ENCODE measurements at places on chromosomes 5 and 9.

GRCh38 chr5:65014769-65015168 lies 246.0 kb downstream of the CWC27 start:
- DNase-seq, result no peak

DNA sequence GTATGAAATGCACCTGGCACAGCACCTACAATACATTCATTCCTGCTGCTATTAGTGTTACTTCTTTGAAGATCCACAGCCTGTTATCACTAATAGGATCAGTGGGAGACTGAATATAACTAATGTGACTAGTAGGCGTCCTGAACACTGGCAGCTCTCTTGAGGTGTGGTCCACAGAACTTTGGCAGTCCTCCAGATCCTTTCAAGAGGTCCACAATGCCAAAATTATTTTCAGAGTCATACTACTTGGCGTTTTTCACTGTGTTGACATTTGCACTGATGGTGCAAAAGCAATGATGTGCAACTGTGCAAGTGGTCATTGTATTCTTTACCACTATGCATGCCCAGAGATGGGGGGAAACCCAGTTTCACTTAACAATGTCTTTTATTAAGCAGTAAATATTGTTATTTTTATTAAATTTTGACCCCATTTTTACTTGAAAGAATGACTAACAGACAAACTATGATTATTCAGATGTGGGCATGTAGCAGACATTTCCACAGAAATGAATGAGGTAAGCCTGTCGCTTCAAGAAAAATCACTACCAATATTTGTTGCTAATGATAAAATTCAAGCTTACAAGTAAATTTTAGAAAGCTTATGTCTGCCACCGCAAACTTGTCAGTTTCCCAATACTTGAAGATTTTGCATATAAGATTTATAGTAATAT lies 48.9 kb downstream of the ADRB2 start:
- DNase-seq, result no peak

DNA sequence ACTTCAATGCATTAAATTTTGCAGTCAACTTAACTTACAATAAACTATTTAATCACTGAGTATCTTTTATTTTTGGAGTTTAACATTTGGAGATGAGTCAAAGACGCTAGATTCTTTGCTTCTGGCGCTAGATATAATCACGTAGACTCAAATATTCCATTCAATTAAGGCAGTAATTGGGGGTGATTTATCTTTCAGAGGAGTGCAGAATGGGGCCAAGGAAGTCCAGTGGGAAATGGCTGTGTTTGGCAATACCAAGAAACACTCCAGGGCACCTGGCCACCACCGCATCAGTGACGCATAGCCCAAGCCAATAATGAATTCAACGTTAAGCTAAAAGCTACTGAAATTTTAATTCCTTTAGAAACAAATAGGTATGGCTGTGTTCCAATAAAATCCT lies 81.2 kb downstream of the PHAX start:
- no peak for DNase-seq

- DNase-seq, result no peak
These were observed 40.6 kb downstream of the TNFSF8 start for GRCh38 chr9:114889802-114890224.

DNA sequence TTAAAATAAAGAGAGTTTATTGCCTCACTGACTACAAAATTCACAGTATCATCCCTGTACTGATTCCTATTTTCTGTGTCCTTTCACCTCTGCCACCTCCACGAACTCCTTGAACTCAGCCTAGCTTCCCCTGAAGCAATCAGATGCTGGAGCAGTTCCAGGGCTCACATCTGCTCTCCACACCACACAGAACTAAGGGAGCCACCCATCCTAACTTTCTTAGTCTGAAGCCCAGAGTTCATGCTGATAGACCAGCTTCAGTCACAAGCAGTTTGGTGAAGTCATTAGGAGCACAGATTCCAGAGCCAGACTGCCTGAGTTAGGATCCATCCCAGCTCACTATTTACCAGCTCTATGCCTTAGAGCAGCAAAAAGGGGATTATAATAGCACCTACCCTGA lies 15.6 kb upstream of the EPB41L4A start:
- no peak for DNase-seq

DNA sequence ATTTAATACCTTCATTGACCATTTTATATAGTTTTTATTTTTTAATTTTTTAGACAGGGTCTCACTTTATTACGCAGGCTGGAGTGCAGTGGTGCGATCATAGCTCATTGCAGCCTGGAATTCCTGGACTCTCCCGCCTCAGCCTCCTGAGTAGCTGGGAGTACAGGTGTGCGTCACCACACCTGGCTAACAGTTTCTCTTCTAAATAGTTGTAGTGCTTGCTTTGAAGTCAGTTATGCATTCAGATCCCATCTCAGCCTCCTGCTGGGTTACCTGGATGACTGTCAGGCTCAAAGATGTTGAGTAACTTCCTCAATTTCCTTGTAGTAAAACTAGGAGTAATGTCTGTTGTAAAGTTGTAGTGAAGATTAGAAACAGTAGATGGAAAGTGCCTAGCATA lies 21.4 kb downstream of the SNX18 start:
- no peak for DNase-seq

- no peak for DNase-seq
These were observed 249.4 kb downstream of the ADAMTSL1 start for GRCh38 chr9:18723366-18723765.

- no peak for DNase-seq
These were observed 636.9 kb upstream of the TLE4 start for GRCh38 chr9:78934880-78935279.

- DNase-seq, result no peak
These were observed 37.0 kb upstream of the TAF1L start for GRCh38 chr9:32672469-32672868.
